ENCODE measurements at places on chromosomes 3 and 15. TPM values are rescaled to one million over a fixed set of nuclear protein-coding genes. Genes with fewer than 3 reads are reported as not detected.

DNA sequence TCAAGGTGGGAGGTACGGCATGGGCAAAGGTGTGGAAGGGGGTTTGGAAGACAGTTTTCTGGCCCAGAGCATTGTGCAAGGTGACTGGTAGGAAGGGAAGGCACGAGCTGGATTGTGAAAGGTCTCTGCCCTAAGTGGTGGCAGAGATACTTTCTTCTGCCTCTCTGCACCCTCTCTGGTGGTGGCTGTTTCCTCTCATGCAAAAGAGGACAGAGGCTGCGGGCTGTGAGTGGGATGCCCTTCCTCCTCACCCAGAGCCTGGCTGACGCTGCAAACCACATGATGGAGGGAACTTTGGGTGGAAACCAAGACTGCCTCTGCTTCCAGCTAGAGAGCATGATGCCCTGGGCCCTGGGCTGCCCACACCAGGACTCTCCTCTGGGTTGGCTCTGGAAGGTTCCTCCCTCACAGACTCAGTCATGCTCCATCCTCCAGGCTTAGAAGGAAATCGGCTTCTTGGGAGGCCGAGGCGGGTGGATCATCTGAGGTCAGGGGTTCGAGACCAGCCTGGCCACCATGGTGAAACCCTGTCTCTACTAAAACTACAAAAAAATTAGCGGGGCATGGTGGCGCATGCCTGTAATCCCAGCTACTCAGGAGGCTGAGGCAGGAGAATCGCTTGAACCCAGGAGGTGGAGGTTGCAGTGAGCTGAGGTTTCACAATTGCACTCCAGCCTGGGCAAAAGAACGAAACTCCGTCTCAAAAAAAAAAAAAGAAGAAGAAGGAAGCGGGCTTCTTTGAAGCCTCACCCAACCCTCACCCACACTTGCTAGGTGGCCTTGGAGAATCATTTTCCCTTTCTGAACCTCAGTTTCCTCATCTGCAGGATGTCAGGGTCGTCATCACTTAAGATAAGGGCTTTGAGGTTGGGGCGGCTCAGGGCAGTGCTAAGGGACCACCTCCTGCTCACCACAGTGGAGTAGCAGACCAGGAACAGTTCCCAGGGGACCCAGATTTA lies 8.3 kb downstream of the PSTPIP1 start:
- no peak for DNase-seq

DNA sequence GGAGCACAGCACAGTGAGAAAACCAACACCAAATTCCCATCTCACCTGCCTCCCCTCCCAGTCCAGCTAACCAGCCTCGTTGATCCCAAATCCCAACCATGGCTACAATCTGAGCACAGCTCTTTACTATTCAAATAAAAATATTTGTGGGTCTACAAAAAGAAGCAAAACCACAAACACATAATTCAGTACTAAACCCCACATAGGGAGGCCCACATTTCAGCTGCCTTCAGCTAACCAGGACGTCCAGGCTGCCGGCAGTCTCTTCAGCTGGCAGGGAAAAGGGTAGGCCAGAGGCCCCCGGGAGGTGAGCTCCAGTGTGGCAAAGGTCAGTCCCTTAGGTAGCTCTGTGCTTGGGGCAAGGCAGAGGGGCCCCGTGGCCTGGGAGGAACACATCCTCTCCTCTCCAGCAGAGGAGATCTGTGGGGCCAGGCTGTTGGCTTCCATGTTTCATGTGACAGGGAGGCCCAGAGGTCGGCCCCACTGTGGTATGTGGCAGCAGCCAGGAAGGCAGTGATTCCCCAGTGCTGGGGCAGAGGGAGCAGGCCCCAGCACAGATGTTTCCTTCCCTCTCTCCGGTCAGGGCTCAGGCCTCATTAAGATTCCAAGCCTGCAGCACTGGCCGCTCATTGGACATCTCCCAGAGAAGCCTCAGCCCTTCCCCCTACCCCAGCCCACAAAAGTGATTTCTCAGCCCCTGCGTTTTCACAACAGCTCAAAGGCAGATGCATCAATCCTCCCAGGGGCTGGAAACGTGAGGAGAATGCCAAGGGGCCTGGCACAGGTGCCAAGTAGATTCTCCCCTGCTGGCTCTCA lies 381.4 kb downstream of the NTRK3 start:
- DNase-seq: peak; percentile 48

DNA sequence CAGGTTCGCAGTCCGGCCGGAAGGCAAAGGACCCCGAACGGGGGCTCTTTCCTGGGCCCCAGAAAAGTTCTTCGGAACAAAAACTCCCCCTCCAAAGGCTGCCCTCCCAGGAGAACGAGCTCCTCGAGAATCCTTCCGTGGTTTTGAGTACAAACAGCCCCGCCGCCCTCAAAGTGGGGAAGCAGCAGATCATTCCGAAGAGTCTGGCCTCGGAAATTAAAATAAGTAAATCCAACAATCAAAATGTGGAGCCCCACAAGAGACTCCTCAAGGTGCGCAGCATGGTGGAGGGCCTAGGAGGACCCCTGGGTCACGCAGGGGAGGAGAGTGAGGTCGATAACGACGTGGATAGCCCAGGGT lies 1.3 kb downstream of the ARHGEF26 start:
- DNase-seq: peak; percentile 14

GRCh38 chr15:51185213-51186159 lies 90.8 kb upstream of the TNFAIP8L3 start:
- DNase-seq: peak; percentile 73

TNFAIP8L3 gene
- 1.5 TPM for polyA plus RNA-seq

CAMP gene
- polyA plus RNA-seq: 0.98 TPM

PPM1L gene
- 12.6 TPM for polyA plus RNA-seq

GOLGA8T gene
- not detected for polyA plus RNA-seq

CCDC13 gene
- not detected for polyA plus RNA-seq
